8988T (cell line): ENCODE measurements at places on chromosomes 4 and X.

DNA sequence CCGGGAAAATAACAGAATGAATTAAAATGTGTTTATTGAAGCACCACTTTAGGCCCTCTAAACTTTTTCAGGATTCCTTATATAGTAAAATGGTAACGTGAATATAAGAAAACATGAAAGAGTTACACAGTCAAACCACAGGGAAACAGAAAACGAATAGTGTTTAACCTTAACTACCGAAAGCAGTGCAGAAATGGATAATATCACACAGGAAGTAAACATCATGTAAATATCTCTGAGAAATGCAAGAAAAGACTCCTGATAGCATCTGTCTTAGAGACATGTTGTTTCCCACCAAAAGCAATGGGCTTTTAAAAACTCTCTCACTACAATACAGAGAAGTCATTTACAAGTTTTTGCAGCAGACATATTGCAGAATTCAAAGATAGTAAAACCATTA lies 323.9 kb upstream of the CXXC4 start:
- no peak for DNase-seq

DNA sequence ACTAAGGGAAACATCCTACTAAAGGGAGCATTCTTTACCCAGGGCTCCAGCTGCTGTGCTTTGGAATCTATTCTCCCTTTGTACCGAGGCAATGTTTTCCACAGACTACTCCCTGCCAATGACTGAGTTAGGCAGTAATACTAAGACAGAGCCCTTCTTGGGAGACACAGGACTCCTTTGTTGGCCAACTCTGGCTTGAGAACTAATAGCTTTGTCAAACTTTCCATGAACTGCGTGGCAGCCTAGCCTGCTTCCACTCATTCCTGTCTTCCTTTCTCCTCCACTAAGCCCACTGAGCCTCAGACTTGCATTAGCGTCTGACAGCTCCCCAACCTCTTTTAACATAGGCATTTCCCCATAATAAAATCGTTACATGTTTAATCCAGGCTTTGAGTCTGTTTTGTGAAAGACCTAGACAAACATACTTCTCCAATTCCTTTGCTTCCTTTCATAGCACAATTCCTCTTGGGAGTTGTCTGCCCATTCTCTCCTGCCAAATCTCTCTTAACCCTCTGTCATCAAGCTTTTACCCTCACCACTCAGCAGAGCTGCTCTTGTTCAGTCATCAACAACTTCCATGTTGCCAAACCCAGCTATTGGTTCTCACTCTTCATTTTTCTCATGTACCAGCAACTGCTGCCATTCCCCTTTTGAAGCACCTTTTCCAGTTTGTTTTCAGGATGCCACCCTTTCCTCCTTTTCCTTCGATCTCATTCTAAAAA lies 300.3 kb upstream of the IGFBP7 start:
- DNase-seq = no peak

DNA sequence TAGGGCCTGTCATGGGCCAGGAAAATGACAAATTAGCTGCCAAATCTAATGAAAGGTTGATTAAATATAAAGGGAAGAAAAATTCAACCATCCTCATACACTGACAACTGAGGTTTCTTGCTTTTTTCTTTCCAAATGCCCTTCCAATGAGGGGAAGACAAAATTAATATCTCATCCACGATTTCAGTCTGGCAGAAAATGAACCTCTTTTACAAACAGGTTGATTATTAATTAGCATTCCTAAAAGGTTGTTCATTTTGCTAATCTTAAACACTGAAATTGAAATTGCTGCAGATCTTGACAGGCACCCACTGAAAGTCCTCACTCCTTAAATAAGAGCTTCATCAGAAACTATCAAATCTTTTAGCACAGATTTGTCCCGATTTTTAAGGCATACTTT lies 45.5 kb downstream of the NPFFR2 start:
- no peak for DNase-seq

DNA sequence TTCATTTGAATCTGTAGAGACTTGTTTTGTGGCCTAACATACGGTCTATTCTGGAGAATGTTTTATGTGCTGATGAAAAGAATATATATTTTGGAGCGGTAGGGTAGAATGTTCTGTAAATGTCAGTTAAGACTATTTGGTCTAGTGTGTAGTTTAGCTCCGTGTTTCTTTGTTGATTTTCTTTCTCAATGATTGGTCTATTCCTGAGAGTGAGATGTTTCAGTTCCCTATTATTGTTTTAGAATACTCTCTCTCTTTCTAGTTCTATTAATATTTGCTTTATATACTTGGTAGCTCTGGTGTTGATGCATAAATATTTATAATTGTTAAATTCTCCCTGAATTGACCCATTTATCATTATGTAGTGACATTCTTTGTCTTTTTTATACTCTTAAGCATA lies 236.5 kb downstream of the GLUD2 start:
- no peak for DNase-seq
